ENCODE measurements at places on chromosomes 3 and 15.

- no peak for DNase-seq
Observed at GRCh38 chr15:39442898-39443297, 138.0 kb upstream of the THBS1 start.

DNA sequence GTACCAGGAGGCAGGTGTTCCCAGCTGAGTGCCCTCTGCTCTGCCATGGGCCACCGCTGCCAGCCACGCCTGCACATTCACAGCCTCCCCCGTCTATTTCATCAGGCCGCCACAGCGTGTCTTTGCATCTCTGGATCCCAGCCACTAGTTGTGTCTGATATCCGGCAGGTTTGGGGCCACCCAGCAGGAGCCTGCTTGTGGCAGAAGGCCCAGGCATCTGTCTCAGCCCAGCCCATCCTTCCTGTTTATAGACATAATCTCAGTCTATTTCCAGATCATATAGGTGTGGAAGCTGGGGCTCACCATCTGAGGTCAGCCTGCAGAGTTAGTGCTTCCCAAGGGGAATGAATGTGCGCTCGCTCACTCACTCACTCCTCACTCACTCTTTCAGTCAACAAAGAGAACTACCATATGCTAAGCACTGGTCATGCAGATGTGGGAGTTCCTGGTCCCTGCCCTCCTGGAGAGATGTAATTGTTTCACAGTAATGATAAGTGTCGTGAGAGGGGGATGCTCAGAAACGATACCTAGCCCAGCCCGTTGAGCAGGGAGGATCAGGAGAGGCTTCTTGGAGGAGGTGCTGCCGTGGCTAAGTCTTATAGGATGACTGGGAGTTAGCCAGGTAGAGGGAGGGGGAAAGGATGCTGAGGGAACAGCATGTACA, 60.6 kb downstream of the FGD5 start:
- DNase-seq, result no peak

- peak; percentile 44 for DNase-seq
Observed at GRCh38 chr3:179037351-179037750, 34.3 kb downstream of the ZMAT3 start.

- DNase-seq, result no peak
Observed at GRCh38 chr15:27797765-27798164, 301.4 kb downstream of the OCA2 start.

GRCh38 chr3:57006949-57007419, 53.5 kb upstream of the SPATA12 start:
- DNase-seq, result no peak

DNA sequence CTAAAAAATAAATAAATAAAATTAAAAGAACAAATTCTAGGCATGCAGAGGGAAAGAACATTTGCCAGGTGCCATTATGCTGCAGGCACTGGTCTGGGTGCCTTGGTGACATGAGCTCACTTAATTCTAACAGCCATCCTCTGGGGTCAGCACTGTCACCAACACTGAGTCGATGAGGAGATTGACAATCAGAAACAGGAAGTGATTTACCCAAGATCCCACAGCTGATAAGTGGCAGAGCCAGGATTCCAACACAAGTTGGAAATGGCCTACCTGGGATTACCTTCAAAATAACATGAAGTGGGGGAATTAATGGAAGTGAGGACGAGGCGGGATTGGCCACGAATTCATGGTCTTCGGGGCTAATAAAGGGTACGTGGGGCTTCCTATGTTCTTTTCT, 3.6 kb downstream of the PLIN1 start:
- no peak for DNase-seq

DNA sequence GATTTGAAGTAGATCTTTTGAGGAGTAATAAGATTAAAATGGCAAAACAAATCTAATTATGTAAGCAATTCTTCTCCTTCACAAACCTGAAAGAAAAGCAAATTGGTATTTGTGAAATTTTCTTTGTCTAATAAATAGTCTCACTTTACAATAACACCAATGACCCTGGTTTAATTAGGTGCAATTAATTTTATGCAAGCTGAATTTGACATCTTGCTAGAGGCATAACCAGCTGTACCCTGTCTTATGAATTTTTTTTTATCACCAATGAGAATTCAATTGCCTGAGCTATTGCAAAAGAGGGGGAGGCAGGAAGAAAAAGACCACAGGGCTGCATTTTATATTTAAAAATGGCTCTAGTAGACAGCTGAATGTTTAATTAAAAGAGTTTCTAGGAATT, 113.5 kb upstream of the IL12A start:
- no peak for DNase-seq
